ENCODE measurements at places on chromosomes 1 and 21. TPM values are rescaled to one million over a fixed set of nuclear protein-coding genes. Genes with fewer than 3 reads are reported as not detected.

The S100A7 gene
- not detected for total RNA-seq

GRCh38 chr21:46543306-46543705 lies 61.6 kb downstream of the S100B start:
- H3K36me3 ChIP-seq: peaks cover 46% of the 10 kb centered on the region
- H3K4me3 ChIP-seq: no peak overlapping the region
- H3K27ac ChIP-seq: no peak overlapping the region

The KDF1 gene
- not detected for total RNA-seq

The CLIC6 gene
- total RNA-seq: not detected

DNA sequence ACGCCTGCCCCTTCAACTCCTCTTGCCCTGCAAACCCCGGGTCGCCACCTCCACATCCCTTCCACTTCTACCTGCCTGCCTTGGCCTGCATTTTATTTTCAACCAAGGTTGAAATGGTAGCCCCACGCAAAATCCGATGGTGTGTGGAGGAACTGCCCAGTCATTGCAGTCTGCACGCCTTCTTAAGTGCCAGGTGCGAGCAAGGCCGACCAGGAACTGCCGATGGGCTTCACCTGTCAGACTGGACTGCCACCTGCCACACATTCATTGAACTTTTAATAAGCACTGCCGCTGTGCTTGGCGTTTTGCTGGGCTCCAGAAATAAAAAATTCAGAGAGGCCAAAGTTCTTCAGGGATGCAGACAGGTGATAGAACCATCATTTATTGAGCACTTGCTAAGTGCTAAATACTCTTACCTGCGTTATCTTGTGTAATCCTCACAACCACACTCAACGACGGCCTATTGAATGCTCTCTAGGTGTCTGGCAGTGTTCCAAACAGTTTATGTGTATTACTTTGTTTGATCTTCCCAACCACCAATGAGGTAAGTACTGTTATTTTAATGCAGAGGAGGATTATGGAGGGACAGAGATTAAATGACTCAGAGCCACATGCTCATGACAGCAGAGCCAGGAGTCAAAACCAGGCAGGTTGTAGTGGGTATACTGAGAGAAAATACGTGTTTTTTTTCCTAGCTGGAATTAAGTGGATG lies 36.2 kb downstream of the CACHD1 start:
- no peak for DNase-seq
- H3K36me3 ChIP-seq: no peaks in the 10 kb centered on the region
- no peak overlapping the region for H3K4me3 ChIP-seq
- H3K27me3 ChIP-seq: no peaks in the 10 kb centered on the region

GRCh38 chr21:36184545-36184944 lies 27.9 kb downstream of the DOP1B start:
- H3K27me3 ChIP-seq: no peaks in the 10 kb centered on the region
- H3K36me3 ChIP-seq: no peaks in the 10 kb centered on the region
- DNase-seq: no peak
- no peaks in the 10 kb centered on the region for H3K4me1 ChIP-seq
- H3K27ac ChIP-seq: no peak overlapping the region
- no peak overlapping the region for H3K4me3 ChIP-seq

GRCh38 chr1:112061901-112062320 lies 72.4 kb upstream of the KCND3 start:
- H3K36me3 ChIP-seq: no peaks in the 10 kb centered on the region
- no peak overlapping the region for H3K27ac ChIP-seq
- H3K4me3 ChIP-seq: no peak overlapping the region
- no peaks in the 10 kb centered on the region for H3K4me1 ChIP-seq

- H3K4me3 ChIP-seq: no peak overlapping the region
- peaks cover 12% of the 10 kb centered on the region for H3K4me1 ChIP-seq
- DNase-seq: no peak
- H3K27ac ChIP-seq: no peak overlapping the region
- peaks cover 36% of the 10 kb centered on the region for H3K36me3 ChIP-seq
These were observed 5.6 kb downstream of the PRDX1 start for GRCh38 chr1:45516036-45516435.

The ACKR1 gene
- 0.15 TPM for total RNA-seq

The SCNM1 gene
- 43.1 TPM for total RNA-seq

DNA sequence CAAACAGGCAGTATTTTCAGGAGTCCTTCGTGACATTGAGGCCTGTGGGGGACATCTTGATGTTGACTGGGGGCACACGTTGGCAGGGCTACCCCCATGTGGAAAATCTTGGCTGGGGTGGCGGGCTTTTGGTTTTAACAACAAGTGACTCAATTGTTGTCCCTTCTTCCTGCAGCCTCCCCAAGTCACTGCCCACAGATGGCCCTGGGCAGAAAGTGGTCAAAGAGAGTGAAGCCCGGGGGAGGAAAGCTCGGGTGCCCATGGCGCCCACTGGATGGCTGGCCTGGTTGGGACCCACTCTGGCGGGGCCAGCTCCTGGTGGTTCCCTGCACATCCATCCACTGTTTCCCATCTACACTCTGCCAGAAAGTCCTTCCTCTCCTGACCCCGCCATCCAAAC lies 24.6 kb upstream of the ZNF648 start:
- no peak overlapping the region for H3K4me3 ChIP-seq
- H3K36me3 ChIP-seq: no peaks in the 10 kb centered on the region
- peaks cover 2% of the 10 kb centered on the region for H3K4me1 ChIP-seq

The DMAP1 gene
- 40.9 TPM for total RNA-seq

The DPH2 gene
- total RNA-seq: 26.6 TPM

DNA sequence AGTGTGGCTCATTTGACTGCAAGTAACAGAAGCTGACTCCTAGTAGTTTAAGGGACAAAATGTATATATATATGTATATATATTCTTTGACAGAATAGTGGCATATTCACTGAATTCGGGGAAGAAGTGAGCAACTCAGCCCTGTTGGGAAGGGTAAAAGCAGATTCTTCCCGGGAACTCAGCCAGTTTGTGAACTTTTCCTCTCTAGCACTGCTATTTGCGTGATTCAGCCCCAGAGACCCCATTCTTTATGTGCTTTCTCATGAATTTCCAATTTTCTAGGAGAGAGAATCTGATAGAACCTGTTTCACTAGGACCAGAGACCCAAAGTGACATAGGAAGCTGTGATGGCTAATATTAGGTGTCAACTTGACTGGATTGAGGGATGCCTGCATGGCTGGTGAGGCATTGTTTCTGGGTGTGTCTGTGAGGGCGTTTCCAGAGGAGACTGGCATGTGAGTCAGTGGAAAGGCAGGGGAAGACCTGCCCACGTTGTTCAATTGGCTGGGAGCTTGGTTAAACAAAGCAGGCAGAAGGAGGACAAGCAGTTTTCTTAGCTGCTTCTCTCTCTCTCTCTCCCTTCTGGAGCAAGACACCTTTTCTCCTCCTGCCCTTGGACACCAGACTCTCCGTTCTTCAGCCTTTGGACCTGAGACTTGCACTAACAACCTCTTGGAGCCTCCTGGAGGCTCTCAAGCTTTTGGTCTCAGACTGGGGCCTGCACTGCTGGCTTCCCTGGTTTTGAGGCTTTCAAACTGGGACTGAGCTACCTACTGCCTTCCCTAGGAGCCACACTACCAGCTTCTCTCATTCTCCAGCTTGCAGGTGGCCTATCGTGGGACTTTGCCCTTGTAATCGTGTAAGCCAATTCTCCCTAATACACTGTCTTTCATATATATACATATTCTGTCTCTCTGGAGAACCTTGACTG lies 93.4 kb upstream of the KCNK1 start:
- no peaks in the 10 kb centered on the region for H3K27me3 ChIP-seq
- no peak for DNase-seq
- no peaks in the 10 kb centered on the region for H3K4me1 ChIP-seq
- H3K36me3 ChIP-seq: no peaks in the 10 kb centered on the region
- no peak overlapping the region for H3K4me3 ChIP-seq

GRCh38 chr1:27864264-27864895 lies 8.0 kb upstream of the THEMIS2 start:
- no peak overlapping the region for H3K4me3 ChIP-seq
- no peak overlapping the region for H3K27ac ChIP-seq
- no peaks in the 10 kb centered on the region for H3K36me3 ChIP-seq
- H3K4me1 ChIP-seq: peaks cover 4% of the 10 kb centered on the region
- peak; percentile 7 for DNase-seq

The LCE1A gene
- total RNA-seq: not detected

GRCh38 chr1:31926252-31926651 lies 11.9 kb downstream of the PTP4A2 start:
- no peak for DNase-seq
- no peaks in the 10 kb centered on the region for H3K36me3 ChIP-seq
- H3K4me1 ChIP-seq: peaks cover 42% of the 10 kb centered on the region
- no peaks in the 10 kb centered on the region for H3K27me3 ChIP-seq

- no peak for DNase-seq
- H3K4me3 ChIP-seq: no peak overlapping the region
- H3K36me3 ChIP-seq: no peaks in the 10 kb centered on the region
- H3K27me3 ChIP-seq: no peaks in the 10 kb centered on the region
- no peaks in the 10 kb centered on the region for H3K4me1 ChIP-seq
These were observed 51.8 kb downstream of the MT1HL1 start for GRCh38 chr1:236952246-236953003.

GRCh38 chr1:55839221-55839620 lies 624.1 kb upstream of the USP24 start:
- DNase-seq: no peak
- H3K27me3 ChIP-seq: no peaks in the 10 kb centered on the region
- no peak overlapping the region for H3K4me3 ChIP-seq
- H3K27ac ChIP-seq: no peak overlapping the region

GRCh38 chr1:113946678-113947387 lies 17.7 kb downstream of the HIPK1 start:
- no peaks in the 10 kb centered on the region for H3K36me3 ChIP-seq
- H3K4me3 ChIP-seq: peak overlapping the region; percentile 1
- no peak for DNase-seq

The MYOG gene
- not detected for total RNA-seq

GRCh38 chr21:29231756-29232529 lies 66.8 kb upstream of the BACH1 start:
- H3K4me1 ChIP-seq: peaks cover 18% of the 10 kb centered on the region
- H3K27me3 ChIP-seq: no peaks in the 10 kb centered on the region
- no peaks in the 10 kb centered on the region for H3K36me3 ChIP-seq
- H3K4me3 ChIP-seq: no peak overlapping the region

DNA sequence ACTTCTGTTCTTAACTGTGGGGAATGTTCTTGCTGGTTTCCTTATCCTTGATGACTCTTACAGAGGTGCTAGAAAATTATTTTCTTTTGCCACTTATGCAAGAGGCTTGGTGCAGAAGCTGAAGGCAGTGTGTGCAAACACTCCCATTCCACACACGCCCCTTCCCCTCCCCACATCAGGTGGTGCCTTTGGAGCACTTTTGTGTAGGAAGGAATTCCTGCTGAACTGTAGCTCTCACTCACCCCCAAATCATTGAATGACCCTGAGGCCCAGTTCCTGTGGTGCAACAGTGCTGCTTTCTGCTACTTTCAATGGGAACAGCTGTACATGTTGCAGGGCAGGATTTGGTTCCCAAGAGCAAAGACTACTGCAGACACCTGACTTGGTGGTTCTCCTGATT lies 101.8 kb downstream of the CD247 start:
- peaks cover 4% of the 10 kb centered on the region for H3K36me3 ChIP-seq
- no peaks in the 10 kb centered on the region for H3K4me1 ChIP-seq
- no peaks in the 10 kb centered on the region for H3K27me3 ChIP-seq
- H3K4me3 ChIP-seq: no peak overlapping the region
- no peak overlapping the region for H3K27ac ChIP-seq
- no peak for DNase-seq

DNA sequence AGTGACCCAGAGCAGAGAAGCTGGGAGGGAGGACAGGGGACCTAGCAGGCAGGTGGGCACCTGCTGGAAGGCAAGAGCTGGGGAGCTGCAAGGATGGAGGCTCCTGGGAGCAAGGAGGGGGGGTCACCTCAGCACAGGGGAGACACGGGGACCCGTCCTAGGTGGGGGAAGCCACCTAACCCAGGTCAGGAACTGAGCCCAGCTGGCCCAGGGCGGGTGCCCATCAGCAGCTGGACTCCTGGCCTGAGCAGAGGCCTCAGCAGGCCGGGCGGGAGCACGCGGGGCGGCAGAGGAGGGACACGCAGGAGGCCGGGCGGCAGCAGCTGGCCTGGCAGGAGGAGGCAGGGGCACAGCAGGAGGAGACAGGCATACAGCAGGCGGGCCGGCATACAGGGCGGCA lies 949 bp downstream of the KRTAP10-1 start:
- no peak overlapping the region for H3K4me3 ChIP-seq
- H3K27me3 ChIP-seq: no peaks in the 10 kb centered on the region
- no peaks in the 10 kb centered on the region for H3K4me1 ChIP-seq
- DNase-seq: no peak
- no peak overlapping the region for H3K27ac ChIP-seq

DNA sequence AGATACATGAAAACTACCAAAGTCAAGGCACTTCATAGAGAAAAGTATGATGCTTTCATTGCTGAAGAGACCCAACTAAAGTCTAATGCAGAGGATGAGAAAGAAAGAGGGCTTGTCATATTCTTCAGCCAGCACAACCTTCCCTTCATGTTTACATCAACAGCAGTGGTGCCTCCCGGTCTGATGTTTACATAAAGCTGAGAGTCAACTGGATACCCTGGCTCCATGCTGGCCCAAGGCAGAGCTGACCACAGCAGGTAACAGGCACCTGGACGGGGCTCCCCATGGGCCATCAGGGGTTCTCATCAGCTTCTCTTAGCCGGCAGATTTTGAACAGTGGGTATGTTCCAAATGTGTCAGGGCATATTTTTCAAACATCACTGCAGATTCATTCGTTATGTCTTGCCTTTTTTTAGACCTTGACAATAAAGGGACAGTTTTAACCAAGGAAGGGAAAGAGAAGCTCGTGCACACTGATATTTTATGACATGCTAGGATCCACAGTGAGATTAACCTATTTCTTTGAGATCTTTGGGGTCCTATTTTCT lies 117.1 kb downstream of the NRIP1 start:
- no peak overlapping the region for H3K27ac ChIP-seq
- DNase-seq: no peak

DNA sequence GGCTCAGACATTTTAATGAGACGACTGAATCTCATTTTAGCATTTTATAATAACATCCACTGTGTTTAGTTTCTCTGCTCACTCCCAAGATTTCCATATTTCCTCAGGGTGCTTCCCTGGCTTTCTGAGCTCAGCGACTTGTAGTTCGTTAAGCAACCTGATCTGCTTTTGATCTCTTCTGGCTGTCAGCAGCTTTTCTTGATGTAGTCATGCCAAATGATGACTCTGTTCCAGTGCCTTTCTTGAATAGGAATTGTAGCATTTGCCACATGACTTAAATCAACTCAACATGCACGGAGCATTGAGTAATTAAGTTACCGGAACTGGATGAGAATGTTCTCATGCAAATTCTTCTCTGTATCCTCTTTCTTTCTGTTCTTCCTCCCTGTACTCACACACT lies 246.1 kb downstream of the FMN2 start:
- no peaks in the 10 kb centered on the region for H3K4me1 ChIP-seq
- H3K27me3 ChIP-seq: no peaks in the 10 kb centered on the region
- DNase-seq: no peak
- no peak overlapping the region for H3K27ac ChIP-seq
- H3K36me3 ChIP-seq: no peaks in the 10 kb centered on the region

The ENTREP3 gene
- total RNA-seq: 62.7 TPM

DNA sequence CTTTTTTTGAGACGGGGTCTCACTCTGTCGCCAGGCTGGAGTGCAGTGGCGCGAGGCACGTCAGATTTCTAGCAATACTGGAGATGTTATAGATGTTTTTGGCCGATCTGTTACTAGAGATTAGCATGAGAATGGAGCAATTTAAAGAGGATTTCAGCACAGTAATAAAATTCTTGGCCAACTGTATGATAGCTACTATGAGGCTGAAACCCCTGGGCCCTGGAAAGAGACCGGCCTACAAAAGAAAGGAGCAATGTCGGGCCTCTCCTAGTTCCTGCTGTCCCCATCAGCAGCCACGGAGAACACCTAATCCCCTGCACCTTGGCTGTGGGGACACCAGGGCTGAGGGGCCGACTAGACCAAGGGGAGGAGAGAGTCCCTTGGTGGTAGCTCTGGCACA lies 9.5 kb upstream of the GNPAT start:
- H3K4me3 ChIP-seq: no peak overlapping the region
- no peaks in the 10 kb centered on the region for H3K27me3 ChIP-seq
- no peak for DNase-seq
- no peaks in the 10 kb centered on the region for H3K4me1 ChIP-seq
- peaks cover 5% of the 10 kb centered on the region for H3K36me3 ChIP-seq
- no peak overlapping the region for H3K27ac ChIP-seq

All from endothelial cell of umbilical vein (primary cell).